ENCODE measurements at places on chromosomes 6 and 20.
A peak's percentile ranks its signal among the peaks of the same experiment; 100 is the strongest.

DNA sequence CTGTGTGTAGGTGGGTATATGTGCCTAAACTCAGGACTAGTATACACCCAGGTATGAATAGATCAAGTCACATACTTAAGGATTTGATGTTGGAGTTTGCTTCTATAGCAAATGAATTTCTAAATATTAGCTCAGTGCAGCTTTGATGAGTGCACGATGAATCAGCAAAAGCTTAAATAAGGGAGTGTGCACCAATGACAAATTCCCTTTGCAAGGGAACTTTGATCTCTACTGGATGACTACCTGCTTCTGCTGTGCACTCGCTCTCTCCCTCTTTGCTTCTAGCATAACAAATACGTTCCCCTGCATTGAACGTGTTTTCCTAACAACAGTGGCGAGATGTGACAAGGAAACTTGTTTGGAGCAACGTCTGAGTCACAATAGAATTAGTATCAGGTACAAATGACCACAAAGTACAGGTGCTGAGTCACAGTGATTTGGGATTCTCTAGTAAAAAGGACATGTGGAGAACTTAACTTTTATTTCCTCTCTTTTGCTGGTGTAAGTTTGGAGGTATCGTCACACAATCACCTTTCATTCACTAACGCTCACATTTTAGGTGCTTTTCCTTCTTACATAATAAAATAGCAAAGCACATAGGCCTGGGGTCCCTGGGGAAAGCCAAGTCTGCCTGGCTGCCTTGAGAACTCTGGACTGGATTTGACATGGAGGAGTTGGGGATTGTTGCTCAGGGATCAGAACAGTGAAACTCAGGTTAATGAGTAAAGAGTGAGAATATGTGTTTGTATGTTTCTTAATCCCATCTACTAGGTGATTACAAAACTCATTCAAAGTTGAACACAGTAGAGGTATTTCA, 49.7 kb downstream of the KLHL31 start:
- peak; percentile 56 for DNase-seq

GRCh38 chr6:28336284-28337120, 554 bp upstream of the ZSCAN31 start:
- peak; percentile 26 for DNase-seq

DNA sequence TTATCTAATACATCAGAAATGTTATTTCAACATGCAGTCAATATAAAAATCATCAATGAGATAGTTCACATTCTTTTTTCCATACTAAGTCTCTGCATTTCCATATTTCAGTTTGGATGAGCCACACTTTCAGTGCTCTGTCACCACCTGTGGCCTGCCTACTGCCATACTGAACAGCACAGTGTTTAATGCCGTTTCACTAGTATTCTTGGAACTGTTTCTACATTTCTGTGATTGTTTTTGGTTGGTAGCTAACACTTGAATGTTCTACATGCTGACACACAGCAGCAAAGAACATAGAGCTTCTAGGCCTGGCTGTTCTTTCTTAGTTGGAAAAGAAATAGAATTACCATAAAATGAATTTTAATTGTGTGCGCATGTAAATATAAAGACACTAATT, 61.4 kb upstream of the KIF25 start:
- DNase-seq: no peak

DNA sequence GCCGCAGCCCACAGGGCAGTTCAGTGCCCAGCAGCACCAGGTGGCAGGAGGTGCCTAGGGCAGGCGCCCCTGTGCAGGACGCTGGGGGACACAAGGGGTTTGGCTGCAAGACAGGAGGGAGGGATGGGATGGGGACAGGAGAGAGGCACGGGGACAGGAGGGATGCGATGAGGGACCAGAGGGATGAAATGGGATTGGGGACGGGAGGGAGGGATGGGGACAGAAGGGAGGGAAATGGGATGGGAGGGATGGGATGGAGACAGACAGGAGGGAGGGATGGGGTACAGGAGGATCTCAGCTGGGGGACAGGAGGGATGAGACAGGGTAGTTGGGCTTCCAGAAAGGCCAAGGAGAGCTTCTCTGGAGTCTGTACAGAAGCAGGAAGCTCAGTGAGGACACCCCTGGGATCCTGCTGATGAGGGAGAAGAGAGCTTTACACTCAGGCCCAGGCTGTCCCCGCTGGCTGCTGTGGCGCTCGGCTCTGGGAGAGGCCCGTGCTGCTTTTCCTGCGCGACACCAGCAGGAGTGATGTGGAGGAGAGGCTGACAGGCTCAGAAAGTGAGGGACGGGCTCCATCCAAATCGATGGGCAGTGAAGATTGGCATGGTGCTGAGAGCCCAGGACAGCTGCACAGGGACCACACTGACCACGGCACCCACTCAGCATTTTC, 400.8 kb downstream of the SMOC2 start:
- DNase-seq: no peak

- no peak for DNase-seq
Measured at GRCh38 chr20:19223640-19224039, 11.2 kb downstream of the SLC24A3 start.

DNA sequence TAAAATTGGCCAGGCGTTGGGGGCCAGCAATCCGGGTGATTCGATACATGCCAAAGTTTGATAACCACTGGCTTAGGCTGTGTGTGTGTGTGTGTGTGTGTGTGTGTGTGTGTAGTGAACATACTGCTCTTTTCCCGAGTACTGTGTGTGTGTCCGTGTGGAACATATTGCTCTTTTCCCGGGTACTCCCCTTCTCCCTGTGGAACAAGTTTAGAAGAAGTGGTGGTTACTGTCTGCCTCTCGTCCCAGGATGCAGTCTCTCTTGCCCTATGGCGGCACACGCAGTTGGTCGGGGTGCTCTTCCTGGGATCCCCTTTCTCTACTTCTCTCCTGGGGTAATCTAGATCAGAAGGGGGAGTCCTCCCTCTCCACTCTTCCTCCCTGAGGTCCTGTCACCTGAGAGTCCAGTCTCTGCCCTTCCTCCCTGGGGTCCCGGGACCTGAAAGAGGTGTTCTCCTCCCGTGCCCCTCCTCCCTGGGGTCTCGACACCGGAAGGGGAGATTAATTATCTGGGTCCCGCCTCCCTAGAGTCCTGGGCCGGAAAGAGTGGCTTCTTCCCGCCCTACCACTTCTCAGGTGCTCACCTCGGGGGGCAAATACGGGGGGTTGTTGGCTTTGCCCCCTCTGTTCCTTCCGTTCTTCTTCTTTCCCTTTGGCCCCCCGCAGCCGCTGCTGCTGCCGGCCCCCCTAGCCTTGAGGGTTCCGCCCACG, 516 bp downstream of the GTPBP2 start:
- peak; percentile 56 for DNase-seq

DNA sequence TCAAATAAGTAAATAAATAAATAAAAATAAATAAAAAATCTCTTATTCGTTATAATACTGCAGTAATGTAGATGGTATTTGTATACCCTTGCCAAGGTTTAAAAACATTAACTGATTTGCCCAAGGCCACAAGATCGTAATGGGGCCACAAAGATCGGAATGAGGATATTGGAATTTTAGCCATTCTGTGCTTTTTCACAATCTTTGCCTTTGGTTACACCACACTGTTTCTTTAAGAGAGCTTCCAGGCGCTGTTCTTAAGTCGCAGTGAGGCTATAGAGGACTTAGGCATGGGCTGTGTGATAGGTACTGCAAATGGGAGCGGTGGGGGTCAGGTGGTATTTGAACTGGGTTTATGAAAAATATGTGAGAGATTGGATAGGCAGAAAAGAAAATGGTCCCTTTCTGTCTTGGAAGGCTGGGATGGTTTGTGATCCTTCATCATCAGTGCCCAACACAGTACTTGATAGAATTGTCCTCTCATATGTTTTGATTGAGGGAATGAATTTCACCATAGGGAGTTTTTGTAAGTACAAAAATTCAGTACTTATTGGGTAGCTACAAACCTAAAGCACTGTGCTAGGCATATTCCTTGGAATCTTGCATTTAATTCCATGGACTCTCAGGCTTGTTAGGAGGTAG, 1.4 kb downstream of the NUS1 start:
- DNase-seq: peak; percentile 23

- DNase-seq: peak; percentile 91
Measured at GRCh38 chr6:33312361-33313104, 1.3 kb downstream of the TAPBP start.

GRCh38 chr6:7819431-7820015, 91.1 kb downstream of the TXNDC5 start:
- peak; percentile 48 for DNase-seq

DNA sequence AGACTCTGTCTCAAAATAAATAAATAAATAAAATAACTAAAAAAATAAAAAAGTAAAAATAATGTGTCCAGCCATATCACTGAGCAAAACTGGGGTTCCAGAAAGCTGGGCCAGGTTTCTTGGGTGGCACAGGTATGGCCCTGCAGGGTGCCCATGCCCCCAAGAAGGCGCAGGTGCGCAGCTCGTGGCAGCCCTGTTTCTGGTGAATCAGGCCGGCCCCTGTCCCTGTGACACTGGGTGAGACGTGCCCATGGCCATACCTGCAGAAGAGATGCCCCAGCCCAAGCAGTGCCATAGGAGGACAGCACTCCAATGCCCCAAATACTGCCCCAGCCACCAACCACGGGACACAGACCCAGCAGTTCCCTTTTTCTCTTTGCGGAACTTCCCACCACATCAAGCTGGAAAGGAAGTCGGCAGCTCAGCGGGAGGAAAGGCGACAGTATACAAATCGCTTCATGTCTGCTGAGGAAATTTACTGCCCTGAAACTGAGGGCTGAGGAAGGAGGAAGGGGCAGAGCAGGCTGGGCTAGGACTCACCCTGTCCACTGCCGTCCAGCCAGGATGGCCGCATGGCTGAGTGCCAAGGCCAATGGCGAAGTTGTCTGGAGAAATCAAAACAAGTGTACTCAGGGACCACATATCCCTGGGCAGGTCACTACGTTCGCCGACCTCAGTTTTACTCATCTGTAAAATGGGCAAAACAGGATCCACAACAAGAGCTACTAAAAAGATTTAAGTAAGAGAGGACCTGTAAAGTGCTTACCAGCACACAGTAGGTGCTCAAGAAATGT, 55.4 kb downstream of the PREX1 start:
- DNase-seq: no peak

- no peak for DNase-seq
Measured at GRCh38 chr20:1929460-1929859, 34.3 kb downstream of the SIRPA start.

- DNase-seq: no peak
Measured at GRCh38 chr6:41042226-41043055, at the start of gene TSPO2. TSPO2 (plus strand) TSS chr6:41042467; CDS start chr6:41042986, 519 bp downstream.

GRCh38 chr6:91442342-91442741, 855.5 kb upstream of the MAP3K7 start:
- no peak for DNase-seq

DNA sequence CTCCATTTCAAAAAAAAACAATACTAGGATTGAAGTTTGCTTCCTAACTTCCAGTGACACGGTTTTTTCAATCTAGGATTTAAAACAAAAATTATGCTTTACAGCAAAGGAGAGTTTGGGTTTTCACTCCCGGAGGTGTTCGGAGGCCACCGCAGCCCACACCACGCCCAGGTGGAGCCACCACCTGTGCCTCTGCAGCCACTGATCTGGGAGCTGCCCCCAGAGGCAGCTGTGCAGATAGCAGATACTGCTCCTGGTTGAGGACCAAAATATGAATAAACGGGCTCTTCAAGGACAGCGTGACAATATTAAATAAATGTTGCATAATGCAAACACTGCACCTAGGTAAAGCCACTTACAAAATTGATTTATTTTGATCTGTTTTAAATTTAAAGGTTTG, 30.2 kb downstream of the DLL1 start:
- DNase-seq: no peak

DNA sequence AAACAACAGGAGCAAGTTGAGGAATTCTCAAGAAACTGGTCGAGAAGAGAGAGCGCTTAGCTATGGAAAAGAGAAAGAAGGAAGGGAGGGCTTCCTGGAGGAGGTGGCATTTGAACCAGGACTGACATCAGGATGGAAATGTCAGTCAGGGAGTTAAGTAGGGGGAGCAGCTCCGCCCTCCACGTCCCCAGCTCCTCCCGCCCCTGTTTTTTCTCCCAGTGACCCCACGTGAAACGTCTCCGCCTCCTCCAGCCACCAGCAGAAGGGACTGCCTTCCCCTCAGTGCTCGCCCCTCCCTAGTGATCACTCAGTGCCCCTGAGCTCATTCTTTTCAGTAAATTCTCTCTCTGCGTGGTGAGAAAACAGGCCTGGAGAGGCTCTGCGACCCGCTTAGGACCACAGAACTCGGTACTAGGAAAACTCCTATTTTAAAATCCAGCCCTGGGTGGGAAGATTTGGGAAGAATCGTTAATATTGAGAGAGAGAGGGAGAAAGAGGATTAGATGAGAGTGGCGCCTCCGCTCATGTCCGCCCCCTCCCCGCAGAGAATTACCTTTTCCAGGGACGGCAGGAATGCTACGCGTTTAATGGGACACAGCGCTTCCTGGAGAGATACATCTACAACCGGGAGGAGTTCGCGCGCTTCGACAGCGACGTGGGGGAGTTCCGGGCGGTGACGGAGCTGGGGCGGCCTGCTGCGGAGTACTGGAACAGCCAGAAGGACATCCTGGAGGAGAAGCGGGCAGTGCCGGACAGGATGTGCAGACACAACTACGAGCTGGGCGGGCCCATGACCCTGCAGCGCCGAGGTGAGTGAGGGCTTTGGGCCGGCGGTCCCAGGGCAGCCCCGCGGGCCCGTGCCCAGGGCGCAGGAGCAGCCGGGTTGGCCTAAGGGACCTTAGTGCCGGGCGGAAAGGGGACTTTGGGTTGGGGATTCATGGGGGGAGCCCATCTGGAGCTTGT, 4.6 kb downstream of the HLA-DPB1 start:
- peak; percentile 71 for DNase-seq

GRCh38 chr20:12054556-12054955, 136.9 kb downstream of the BTBD3 start:
- DNase-seq: no peak

GRCh38 chr6:45192556-45192955, 135.6 kb upstream of the RUNX2 start:
- DNase-seq: peak; percentile 11

- peak; percentile 91 for DNase-seq
Measured at GRCh38 chr6:722077-722524, 29.2 kb upstream of the EXOC2 start.

- peak; percentile 58 for DNase-seq
Measured at GRCh38 chr20:53769041-53769440, 175.4 kb upstream of the ZNF217 start.

GRCh38 chr6:56380476-56380875, 133.1 kb upstream of the COL21A1 start:
- DNase-seq: no peak

GRCh38 chr6:156866220-156867015, 89.2 kb downstream of the ARID1B start:
- DNase-seq: peak; percentile 51

DNA sequence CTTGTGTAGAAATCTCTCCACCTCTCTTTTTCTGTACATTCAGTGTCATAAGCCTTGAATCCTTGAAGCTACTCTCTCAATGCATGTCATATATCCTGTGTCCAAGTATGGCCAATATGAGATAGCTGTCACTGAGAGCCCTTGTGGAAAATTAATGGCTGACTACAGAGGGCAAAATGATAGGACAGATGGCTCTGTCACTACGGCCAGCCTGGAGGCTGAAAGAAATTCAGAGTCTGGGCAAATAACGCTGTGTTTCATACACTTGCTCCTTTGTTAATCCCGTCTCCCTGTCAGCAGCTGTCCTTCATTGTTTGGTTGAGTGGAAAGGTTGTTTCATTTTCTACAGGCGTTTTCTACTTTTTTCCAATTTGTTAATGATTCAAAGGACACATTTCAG, 70.4 kb upstream of the VGLL2 start:
- no peak for DNase-seq

Data from choroid plexus epithelial cell (primary cell).